ENCODE measurements at places on chromosomes 3 and 15.

- no peak for DNase-seq
These were observed 46.9 kb downstream of the SFMBT1 start for GRCh38 chr3:52998771-52999513.

- DNase-seq = no peak
These were observed 22.7 kb upstream of the CHRNB4 start for GRCh38 chr15:78663703-78664102.

- no peak for DNase-seq
These were observed 54.8 kb downstream of the MAGEF1 start for GRCh38 chr3:184656829-184657681.

DNA sequence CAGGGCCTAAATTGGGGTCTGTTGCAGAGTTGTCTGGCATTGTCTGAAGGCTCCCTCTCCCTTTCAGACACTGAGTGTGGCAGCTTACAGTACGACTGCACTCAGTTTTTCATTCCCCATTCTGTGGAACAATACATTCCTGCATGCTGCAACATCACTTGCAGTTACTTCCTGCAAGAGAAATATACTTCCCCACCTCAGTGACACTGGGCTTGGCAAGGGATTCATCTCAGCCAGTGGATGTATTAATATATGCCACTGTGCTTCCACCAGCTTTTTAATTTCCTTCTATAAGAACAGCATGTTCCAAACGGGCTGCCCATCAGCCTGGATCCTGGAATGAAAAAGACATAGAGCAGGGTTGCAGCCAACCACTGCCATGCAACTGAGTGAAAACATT is 23.1 kb downstream of the B3GALNT1 start:
- DNase-seq = no peak

DNA sequence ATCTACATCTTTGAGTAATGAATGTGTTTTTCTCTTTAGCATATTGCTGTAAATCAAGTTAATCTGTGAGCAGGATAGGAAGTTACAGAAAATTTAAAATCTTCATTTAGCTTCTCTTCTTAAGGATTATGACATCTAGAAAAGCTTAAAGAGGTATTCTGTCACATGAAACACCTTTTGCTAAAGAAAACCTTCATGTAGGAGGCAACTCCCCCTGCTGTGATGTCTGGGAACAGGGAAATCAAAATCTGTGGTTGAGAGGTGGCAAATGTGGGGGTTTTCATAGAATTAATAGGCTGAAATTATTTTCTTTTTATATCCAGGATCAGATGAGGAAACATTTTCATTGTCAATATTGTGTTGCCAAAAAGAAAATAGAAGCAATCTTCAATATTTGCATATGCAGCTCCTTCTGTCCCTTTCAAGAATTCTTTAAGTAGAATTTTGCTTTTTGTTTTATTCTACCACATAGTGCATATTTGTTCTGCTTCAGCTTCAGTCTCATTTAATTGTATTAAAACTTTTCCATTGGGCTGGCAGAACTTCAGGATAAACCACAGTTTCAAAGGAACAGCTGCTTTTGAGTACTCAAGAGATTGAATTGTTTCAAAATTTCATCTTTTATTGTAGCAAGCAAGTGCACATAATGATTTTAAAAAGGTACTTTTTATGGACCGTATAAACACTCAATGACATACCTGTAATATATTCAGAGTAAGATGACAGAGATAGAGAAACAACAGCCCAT is 128.4 kb downstream of the RAP2B start:
- no peak for DNase-seq

- no peak for DNase-seq
These were observed 1.4 kb downstream of the ARL14 start for GRCh38 chr3:160678292-160678842.

DNA sequence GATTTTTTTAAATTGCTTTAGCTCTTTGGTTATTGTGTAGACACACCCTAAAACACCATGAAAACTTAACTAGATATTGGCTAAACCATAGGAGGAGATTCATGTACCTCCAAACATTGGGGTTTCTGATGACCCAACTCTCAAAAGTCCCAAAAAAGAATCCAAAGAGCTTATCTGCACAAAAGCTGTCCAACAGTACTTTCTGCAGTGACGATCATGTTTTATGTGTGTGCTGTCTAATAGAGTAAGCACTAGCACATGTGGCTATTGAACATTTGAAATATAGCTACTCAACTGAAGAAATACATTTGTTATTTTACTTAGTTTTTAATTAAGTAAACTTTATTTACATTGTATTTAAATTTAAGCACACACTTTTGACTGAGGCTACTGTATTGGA is 818.2 kb upstream of the LMCD1 start:
- no peak for DNase-seq

GRCh38 chr3:142961539-142961938 is 1.9 kb downstream of the PAQR9 start:
- no peak for DNase-seq

Data from CMK (cell line).